Activated CD4-positive, alpha-beta T cell treated with anti-CD3 and anti-CD28 coated beads, Interleukin-2, amount 50 U/mL, for 48 hours (primary cell): ENCODE measurements at places on chromosomes 6 and 20.

DNA sequence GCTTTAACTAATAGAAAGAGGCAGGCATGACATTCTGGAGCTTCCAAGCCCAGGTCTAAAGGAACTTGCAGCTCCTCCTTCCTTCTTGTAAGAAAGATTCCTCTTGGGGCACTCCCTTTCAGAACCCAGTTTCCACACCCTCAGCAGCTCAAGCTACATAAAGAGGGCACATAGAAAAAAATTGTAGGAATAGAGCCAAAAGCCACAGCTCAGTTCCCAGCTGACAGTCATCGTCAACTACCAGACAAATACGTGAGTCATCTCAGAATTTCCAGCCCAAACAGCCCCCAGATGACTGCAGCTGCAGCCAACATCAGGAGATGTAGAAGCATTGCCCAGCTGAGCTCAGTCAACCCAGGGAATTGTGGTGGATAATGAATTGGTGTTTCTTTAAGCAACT lies 349.8 kb upstream of the ARID1B start:
- no peak for DNase-seq

- no peak for DNase-seq
These were observed 76.9 kb downstream of the FAM50B start for GRCh38 chr6:3926150-3926482.

GRCh38 chr6:10532392-10532791 lies 11.2 kb downstream of the GCNT2 start:
- DNase-seq, result no peak

DNA sequence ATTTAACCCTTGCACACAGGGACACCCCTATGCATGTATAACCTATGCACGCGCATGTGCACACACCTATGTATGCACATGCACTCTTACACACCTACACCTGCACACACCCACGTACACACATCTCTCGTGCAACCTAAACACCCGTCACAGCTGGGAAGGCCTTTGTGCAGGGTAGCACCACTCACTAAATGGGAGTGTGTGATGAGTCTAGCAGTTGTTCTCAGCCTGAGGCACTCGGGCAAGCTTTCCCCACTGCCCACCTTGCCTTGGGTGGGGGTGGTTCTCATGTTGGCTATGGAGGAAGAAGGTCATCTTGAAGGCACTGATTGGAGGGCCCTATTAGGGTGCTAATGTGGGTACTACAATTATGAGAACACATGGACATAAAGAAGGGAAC lies 85.8 kb downstream of the DLL1 start:
- DNase-seq, result no peak

GRCh38 chr6:37691904-37692806 lies 5.5 kb downstream of the MDGA1 start:
- peak; percentile 87 for DNase-seq

- DNase-seq, result no peak
These were observed 76.9 kb upstream of the RIPOR2 start for GRCh38 chr6:25012657-25013056.

GRCh38 chr6:168007592-168008338 lies 10.3 kb downstream of the KIF25 start:
- no peak for DNase-seq

DNA sequence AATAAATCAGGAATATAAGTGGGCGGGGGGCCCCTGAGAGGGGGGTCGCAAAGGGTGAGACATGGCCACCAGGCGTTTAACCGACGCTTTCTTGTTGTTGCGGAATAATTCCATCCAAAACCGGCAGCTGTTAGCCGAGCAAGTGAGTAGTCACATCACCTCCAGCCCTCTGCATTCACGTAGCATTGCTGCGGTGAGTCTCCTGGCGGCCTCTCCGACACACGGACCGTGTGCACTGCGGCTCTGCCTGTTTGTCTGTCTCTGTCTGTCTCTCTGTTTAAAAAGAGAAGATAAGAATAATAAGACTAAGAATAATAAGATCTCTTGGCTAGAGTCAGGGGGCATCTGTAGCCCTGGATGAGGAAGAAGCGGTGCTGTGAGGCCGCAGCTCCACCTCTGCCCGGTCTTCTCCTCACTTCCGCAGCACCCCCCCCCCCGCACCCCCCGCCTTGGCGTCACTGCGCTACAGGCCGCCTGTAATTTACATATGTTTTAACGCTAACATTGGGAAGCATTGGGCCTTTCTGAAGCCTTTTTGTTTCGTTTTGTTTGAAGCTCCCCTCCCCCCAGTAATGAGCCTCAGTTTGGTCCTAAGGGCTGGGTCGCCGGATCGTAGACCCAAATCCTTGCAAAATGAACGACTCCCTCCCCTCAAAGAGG lies 993 bp downstream of the STX16 start:
- DNase-seq, result peak; percentile 62

DNA sequence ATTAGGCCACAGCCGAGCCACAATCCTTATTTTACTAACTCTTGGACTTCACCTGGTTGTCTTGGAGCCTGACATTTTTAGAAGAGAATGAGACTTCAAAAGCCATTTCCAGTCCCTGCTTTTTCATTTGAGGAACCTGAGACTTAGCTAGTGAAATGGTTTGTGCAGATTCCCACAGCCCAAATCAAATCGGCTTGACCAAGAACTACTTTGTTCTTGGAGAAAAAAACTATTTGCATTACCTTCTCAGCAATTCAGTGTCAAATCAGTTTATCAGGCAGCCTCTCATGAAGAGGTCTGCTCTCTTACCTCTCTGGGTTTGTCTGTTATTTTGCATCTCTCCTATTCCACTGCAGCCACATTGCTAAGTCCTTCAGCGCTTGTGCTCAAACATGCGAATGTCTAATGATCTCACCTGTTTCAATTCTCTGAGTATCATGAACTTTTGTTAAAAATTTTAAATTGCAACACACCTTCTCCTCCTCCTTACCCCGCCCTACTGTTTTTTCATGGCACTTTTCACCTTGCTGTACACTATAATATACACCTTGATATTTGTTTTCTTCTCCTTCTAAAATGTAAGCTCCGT lies 573 bp upstream of the IFNGR1 start:
- DNase-seq, result no peak

DNA sequence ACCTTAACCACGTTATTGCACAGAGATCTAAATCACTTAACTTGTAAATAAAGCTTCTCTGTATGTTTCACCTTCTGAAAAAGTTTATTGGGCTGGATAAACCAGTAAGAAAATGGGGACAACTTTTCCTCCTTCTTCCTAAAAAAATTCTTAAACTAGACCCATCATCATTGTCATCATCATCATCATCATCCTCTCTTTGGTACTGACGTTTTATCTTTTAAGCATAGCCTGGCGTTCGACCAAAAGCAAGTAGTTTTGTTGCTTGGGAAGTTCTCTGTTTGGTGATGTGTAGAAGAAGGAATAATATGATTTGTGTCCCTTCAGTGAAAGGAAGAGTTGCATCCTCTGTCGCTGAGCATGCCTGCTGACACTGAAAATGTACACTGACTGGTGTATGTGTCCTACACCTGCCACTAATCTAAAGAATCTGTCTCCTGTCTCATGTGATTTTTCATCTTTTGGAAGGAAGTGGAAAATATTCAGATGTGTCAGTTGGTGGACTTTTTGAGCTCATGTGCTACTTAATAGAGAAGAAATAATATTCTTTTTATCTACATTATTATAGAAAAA lies 2.5 kb downstream of the CLVS2 start:
- DNase-seq, result no peak

DNA sequence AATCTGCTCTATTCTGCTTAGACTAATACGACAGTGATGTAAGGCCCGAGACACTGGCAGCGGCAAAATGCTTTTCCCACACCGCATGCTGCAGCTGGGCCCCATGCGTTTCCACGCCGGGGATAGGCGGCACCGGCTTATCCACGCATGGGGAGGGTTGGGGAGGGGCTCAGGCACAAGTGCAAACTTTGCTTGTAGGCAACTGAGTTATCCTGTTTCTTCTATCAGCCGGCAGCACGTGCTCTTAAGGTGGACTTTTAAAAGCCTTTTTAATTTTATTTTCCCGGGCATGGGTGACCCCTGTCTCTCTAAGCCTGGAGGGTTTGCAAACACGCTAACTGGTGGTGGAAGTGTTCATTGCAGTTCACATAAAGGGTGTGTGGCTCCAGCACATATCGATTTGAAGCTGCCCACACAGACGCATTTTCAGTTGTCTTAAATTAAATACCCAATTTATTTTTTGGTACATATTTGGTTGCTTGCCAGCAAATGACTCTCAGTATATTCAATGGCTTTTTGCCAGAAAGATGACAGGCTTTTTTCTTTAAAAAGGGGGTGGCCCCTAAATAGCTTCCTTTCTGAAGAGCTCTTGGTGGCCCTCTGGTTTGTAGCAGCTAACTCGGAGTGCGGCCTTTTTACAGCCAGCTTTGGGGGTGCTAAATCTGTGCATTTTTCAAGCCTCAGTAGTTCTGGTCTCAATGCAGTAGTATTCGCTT lies 561.8 kb upstream of the AGPAT4 start:
- DNase-seq, result no peak

- DNase-seq, result no peak
These were observed 55.1 kb downstream of the KIF16B start for GRCh38 chr20:16517946-16518783.

- no peak for DNase-seq
These were observed 81.7 kb downstream of the BACH2 start for GRCh38 chr6:90214966-90215365.

DNA sequence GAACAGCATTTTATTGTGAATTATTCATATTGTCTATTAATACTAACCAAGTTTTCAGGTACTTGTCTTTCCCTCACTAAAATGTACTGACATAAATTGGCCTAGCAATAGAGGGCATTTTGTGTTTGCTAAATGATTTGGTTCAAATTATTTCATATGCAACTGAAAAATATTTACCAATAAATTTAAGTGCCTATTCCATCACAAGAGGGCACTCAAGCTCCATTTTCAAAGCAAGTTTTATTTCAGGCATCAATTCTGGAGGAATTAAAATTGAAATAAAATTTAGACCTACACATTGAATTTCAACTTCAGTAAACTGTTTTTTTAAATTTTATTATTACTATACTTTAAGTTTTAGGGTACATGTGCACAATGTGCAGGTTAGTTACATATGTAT lies 114.3 kb upstream of the SYNCRIP start:
- no peak for DNase-seq

- no peak for DNase-seq
These were observed 87.5 kb downstream of the PREX1 start for GRCh38 chr20:48740292-48740649.

DNA sequence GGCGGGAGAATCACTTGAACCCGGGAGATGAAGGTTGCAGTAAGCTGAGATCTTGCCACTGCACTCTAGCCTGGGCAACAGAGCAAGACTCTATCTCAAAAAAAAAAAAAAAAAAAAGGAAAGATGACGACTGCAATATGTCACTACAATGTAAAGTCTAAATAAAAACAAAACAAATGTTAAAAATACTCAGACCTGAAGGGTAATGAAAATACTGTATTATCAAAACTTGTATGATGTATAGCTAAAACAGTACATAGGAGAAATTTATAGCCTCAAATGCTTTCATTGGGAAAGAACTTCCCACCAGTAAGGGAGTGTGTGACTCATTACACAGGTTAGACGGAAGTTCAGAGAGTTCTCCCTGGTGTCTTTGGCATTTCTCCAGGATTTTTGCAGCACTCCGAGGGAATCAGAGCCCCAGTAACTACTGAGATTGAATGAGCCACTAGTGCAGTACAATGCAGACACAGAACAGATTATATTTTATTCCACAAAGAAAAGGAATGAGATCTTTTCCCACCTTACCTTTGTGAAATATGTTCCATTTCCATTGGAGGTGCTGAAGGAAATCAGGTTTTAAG lies 12.5 kb upstream of the RALGAPB start:
- no peak for DNase-seq

- DNase-seq, result no peak
These were observed 15.3 kb downstream of the PPARD start for GRCh38 chr6:35357677-35358076.

- peak; percentile 62 for DNase-seq
These were observed 148.8 kb downstream of the RPS12 start for GRCh38 chr6:132962936-132963868.

DNA sequence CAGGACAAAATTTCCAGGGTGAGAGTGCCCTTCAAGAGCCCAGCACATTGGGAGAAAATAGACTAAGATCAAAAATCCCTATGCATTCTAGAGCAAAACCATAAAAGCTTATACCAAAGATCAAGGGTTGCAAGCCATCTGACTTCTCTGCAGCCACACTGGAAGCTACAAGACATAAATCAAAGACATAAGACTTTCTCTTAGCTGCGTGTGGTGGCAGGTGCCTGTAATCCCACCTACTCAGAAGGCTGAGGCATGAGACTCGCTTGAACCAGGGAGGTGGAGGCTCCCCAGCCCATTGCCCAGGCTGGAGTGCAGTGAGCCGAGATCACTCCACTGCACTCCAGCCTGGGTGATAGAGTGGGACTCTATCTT lies 91.9 kb upstream of the NXT1 start:
- no peak for DNase-seq
